Activated T-cell treated with anti-CD3 and anti-CD28 coated beads for 48 hours (primary cell): ENCODE measurements at places on chromosomes 12 and 14.

DNA sequence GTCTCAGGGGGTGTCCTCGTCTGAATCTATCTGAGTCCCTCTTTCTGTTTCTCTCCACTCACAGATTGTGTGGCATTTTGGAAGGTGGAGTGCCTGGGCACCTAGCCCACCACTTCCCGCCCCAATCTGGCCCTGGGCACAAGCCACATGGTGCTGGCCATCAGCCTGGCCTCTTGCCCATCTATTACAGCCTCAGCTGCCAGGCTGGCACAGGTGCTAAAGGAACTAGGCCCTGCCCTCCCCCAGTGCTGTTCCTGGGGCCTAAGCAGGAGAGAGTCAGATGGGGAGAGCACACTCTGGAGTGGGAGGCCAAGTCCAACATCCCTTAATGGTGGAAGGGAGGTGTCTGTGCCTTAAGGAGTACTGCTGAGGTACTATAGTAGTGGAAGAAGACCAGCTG, 8.3 kb upstream of the CALCOCO1 start:
- DNase-seq = no peak

DNA sequence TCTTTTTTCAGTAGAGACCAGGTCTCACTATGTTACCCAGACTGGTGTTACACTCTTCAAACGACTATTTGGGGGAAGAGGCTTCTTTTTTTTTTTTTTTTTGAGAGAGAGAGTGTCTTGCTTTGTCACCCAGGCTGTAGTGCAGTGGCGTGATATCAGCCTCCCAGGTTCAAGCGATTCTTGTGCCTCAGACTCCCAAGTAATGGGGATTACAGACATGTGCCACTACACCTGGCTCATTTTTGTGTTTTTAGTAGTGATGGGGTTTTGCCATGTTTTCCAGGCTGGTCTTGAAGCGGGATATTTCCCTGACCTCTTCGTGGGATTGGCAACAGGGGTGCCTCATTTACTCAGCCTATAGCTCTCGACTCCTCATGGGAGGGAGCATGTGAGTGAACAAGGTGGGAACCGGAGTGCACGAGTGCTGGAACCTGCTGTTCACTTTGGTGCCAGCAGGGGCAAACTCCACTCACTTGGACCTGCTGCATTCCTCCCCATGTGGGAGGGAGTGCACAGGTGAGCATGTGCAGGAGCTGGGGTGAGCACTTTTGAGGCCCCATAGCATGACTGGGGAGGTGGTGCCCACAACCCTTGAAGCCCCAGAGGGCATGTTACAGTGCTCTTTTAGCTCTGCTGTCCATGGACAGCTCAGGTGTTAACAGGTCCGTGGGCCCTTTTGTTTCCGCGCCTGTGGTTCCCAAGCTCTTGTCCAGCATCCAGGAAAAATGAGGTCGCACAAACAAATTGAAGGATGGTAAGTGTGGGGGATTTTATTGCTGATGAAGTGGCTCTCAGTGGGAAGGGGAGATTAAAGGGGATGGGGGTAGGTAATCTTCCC, 79.1 kb upstream of the HECTD1 start:
- DNase-seq = peak; percentile 12

DNA sequence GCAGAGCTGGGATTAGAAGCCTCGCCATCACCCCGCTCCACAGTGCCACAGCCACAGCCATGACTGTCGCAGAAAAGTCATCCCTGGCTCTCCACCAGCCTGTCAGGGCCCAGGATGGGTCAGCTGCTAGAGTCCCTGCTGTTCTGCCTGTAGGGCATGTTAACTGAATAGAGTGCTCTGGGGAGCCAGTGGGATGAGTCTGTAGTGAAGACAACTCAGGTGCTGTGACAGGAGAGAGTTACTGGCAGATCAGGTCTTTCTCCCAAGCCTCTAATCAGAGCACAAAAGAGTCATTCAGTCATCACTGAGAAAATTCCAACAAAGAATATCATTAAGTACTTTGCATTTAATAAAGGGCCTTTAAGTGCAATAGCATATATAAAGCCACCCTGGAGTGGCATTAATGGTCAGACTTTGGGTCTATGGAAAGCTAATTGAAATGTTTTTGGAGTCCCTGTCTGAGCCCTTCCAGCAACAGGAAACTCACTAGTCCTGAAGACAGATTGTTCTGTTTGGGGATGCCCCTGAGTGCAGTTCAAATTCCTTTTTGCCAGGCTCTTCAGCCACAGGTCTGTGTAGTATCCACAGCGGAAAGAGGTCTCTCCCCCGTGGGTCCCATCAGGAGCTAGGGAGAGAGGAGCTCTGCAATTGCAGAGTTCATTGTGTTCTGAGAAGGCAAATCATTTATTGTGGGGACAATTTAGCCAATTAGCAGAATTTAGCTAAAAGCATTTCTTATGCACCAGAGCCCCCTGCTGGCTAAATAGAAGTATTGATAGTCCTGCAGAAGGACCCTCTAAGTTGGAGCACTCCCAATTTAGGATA, 45.2 kb upstream of the C14orf132 start:
- no peak for DNase-seq

DNA sequence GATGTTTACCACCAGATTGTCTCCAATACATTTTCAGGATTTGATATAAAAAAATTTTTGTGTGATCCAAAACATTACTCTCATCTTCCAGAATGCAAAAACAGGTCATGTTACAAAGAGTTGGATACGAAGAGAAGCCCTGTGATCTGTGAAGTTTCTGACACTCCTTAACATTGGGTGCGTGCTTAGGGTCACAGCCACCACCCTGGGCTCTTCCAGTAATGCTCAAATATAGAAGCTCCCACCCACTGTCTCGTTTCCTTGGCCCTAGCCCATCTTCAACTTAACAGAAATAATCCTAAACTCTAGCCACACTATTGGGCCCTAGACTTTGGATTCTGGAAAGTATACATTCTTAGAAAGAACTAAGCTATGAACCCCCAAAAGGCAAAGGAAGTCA, 32.9 kb upstream of the HSP90B1 start:
- DNase-seq = no peak

DNA sequence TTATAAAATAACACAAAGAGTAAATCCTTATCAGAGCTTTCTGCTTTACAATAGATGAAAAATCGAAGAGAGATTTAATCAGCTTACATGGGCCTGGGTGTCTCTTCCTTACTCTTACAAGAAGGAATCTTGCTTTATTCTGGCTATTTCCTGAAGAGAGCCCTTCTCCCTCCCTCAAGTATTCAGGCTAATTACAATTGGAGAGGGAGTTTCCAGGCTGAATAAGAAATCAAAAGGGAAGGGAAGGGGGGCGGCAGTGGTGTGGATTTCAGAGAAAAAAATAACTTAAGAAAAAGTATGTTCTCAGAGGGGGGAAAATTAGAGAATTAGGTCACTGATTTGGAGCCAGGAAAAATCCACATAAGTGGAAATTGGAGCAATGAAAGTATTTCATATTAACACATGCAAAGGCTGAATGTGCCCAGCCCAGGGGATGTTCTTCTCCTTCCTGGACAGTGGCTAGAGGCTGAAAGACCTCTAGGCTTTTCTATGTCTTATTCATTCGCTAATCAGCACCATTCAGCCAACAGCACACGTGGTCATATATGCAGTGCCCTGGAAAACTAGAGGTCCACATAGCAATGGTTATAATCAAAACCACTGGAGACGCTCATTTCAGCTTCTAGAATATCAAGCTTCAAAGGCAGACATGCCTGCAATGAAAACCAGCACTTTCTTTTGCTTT, 158.9 kb upstream of the BTG1 start:
- no peak for DNase-seq

DNA sequence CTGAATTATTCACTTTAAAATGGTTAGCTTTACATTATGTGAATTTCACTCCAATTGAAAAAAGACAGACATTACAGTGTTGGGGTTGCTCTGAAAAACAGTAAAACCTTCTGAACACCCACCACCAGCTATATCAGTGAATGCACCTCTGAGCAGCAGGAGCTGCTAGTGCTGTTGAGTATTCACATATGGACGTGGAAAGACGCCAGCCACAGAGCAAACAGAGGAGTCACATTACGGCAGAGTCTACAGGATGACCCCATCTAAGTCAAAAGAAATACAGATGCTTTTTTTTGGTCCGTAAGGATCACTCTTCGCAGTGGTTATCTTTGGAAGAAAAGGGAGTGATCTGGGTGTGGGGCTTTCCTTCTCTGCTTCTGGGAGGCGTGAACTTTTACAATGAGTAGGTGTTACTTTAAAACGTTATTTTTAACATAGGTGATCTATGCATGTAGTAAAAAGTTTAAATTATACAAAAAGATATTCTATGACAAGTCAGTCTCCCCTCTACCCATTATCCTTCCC, 4.5 kb downstream of the HVCN1 start:
- DNase-seq = no peak
